ENCODE measurements at places on chromosomes 16 and 17.

GRCh38 chr17:64628641-64629040, 33.5 kb downstream of the SMURF2 start:
- DNase-seq, result no peak

DNA sequence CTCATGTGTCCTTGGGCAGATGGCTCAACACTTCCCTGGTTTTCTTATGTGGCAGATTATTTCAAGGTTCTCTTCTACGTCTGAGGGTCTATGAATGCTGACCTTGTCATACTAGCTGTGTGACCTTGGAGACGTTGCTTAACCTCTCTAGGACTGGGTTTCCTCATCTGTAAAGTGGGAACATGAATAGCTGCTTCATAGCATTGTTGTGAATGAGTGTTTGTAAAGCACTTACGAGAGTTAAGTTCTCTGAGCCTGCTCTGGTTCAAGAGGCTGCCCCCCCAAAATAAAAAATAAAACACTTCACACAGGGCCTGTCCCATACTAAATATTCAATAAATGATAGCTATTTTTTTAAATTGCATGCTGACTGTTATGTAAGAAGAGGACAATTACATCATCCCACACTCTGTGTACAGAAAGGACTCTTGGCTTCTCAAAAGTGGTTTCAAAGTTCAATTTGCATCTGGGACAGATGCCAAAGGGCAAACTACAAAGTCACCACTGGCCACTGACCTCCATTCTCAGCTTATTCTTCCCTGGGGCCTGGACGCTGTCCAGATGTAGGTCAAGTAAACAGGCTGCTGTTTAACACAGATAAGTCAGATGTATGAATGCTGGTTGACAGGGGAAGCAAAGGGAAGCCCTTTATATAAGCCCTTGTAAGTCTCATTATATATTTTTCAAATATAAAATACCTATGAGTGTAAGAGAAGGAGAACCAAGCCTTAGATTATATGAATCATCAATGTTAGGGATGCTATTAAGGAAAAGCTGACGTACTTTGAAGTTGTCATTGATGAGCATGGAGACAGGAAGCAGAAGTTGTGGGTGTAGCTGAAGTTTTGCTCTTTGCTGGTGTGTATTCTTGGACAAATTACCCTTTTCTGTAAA, 15.4 kb upstream of the NDEL1 start:
- no peak for DNase-seq

DNA sequence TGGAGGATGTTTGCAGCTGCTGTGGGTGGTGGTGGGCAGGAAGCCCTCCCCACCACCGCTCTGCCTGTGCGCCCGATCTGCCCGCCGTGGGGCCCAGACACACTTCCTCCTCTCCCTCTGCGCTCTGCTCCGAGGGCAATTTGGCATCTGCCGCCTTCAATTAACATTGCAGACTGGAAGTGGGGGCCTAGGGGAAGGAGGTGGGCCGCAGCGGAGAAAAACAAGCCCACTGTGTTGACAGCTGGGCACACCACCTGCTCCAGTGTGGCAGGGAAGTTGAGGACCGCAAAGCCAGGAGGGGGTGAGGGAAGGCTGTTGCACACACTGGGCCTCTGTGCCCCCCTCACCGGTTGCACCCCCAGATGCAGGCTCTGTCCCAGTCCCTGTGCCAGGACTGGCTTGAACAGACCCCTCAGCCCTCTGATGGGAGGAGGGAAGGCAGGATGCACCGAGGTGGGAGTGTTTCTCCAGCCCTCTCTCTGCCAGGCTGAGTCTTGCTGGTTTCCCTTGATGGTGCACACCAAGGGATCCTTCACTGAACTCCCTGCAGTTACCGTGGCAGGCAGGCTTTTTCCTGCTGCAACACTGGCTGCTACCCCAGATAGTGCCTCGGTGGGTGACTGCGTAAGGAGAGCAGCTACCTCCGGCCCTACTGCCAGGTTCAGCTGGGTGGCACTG, 72.8 kb upstream of the MED9 start:
- DNase-seq, result no peak

DNA sequence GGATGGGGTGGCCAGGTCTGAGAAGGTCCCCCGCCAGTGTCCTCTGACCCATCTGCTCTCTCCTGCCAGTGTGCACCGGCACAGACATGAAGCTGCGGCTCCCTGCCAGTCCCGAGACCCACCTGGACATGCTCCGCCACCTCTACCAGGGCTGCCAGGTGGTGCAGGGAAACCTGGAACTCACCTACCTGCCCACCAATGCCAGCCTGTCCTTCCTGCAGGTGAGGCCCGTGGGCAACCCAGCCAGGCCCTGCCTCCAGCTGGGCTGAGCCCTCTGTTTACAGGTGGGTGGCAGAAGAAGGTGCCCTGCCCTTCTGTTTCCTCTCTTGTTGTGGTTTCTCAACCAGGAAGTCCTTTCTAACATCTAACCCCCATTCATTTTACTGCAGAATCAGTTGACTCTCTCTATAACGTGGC, 7.1 kb downstream of the ERBB2 start:
- no peak for DNase-seq

GRCh38 chr16:65808790-65809189, 557.7 kb upstream of the CDH5 start:
- DNase-seq, result no peak

DNA sequence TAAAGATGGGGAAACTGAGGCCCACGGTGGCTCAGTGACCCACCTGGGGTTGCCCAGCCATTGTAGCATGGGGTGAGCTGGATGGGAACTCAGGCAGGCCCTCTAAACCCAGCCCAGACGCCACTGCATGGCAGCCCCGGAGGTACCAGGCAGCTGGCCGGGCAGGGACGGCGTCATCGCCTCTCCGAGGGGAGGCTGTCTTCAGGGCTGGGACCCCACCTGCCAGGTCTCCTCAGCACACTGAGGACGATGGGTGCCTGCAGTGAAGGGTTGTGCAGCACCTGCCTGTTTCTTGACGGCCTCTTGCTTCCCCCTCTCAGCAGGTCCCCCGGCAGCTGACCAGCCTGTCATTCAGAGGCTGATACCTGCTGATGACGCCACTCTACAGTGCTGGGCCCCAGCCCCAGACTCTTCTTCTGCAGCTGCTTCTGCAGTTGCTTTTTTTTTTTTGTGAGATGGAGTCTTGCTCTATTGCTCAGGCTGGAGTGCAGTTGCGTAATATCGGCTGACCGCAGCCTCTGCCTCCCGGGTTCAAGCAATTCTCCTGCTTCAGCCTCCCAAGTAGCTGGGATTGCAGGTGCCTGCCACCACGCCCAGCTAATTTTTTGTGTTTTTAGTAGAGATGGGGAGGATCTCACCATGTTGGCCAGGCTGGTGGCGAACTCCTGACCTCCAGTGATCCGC, 24.7 kb downstream of the RNF213 start:
- DNase-seq, result no peak

DNA sequence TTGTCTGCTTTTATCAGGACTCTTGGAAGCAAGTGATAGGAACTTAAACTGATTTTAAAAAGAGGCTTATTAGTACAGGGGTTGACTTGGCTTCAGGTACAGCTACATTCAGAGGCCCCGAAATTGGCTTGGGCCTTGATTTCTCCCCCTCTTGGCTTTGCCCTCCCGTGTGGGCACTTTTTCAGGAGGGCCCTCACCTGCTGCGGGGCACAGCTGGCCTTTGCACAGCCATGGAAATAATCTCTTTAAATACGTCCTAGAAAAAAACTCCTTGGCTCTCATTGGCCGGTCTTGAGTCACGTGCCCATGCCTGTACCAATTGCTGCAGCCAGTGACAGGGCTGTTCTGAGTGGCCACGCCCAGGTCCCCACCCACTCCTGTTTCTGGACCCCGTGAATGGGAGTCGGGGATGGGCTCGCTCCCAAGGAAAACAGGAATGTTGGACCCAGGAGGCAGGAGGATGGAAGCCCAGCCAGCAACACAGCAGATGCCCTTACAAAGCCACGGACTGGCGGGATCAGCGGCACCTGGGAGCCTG, 15.0 kb downstream of the CA5A start:
- no peak for DNase-seq

GRCh38 chr17:19384723-19385391, 2.1 kb downstream of the MFAP4 start:
- DNase-seq, result no peak

GRCh38 chr16:89576153-89577054, 846 bp downstream of the CPNE7 start:
- DNase-seq, result no peak

DNA sequence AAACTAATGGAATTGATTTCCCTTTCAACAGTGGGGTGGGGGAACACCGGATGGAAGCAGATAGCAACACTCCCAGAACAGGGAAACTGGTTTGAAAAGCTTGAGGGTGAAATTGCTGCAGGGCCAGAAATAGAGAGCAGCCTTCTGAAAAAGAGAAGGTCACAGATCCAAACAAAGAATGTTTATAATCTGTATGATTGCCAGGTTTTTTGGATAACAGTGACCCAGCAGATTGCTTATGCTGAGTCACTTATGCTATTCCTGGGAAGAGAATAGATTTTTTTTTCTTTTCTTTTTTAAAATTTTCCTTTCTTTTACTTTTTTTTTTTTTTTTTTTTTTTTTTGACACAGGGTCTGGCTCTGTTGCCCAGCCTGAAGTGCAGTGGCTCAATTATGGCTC, 641.3 kb downstream of the KCNJ2 start:
- no peak for DNase-seq

Data from epithelial cell of proximal tubule (primary cell).